ENCODE measurements at places on chromosomes 6 and 20. TPM values are rescaled to one million over a fixed set of nuclear protein-coding genes. Genes with fewer than 3 reads are reported as not detected.

DNA sequence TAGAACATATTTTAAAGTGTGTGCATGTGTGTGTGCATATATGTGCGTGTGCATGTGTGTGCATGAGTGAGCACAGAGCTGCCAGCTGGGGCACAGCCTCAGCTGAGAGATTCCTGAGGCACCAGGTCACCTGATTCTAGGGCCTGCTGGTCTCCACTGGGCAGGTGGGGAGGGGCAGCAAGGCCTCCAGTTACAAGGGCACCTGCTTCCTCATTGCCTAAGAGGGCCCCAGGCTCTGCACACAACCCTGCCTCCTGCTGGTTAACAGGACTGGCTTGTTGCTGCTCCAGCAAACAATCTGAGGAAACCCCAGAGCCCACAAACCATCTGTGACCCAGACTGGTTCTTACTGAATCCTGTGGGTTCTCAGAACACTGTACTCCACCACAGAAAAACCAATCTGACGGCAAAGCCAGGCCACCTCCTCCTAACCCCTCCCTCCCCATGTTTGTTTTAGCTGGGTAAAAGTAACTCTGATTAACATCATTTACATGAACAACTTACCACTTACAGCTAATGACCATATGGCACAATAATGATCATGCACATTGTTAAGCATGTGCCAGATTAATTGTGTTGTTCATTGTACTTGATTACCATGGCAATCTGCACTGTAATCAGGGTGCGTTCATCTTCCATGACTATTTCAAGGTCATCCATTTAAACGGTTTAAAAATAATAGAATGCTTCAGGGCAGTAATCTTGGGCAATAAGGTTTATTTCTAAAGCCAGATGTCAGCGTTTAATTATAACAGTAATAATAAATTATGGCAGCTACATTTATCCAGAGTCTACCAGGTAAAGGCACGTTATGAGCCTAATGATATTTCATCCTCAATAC, 23.1 kb upstream of the UBE2J1 start:
- H3K36me3 ChIP-seq: no peaks in the 10 kb centered on the region
- H3K4me3 ChIP-seq: no peak overlapping the region
- DNase-seq: no peak
- peaks cover 6% of the 10 kb centered on the region for H3K27me3 ChIP-seq
- no peaks in the 10 kb centered on the region for H3K4me1 ChIP-seq

DNA sequence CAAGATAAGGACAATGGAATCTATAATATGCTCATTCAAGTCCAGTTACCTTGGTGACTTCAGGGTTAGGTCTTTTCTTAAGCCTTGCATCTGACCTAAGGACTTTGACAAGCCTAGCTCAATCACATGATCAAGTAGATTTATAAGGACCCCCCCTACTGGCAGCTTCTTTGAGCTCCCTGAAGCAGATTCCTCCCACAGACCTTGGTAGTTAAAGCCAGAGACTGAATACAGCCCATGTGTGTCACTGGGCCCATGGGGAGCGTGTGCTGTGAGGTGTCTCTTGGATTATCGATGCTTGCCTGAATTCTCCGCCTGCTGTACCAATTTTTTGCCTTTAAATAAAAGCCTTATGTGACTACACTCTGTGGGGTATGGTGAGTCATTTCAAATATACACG, 372.7 kb upstream of the RGS17 start:
- H3K4me1 ChIP-seq: no peaks in the 10 kb centered on the region
- H3K36me3 ChIP-seq: no peaks in the 10 kb centered on the region
- H3K4me3 ChIP-seq: no peak overlapping the region
- DNase-seq: no peak

The TBX18 gene
- total RNA-seq: 35.3 TPM

The LRFN2 gene
- not detected for total RNA-seq

DNA sequence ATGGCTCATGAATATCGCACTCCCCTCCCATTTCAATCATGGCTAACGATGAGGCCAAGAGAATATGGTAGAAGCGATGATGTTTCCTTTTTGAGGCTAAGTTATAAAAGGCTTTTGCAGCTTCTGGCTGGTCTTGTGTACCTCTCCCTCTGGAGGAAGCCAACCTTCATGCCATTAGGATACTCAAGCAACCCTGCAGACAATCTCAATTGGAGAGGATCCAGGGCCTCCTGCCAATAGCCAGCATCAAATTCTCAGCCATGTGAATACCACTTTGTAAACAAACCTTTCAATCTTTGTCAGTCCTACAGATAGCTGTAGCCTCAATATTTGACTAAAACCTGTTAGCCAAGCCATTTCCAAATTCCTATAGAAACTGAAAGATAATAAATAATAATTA, 738.4 kb downstream of the KIF16B start:
- no peak for DNase-seq
- no peak overlapping the region for H3K4me3 ChIP-seq
- H3K4me1 ChIP-seq: no peaks in the 10 kb centered on the region
- no peaks in the 10 kb centered on the region for H3K27me3 ChIP-seq

The BPIFB2 gene
- not detected for total RNA-seq

The LRRC73 gene
- total RNA-seq: 0.58 TPM

- no peak overlapping the region for H3K27ac ChIP-seq
- no peak for DNase-seq
- H3K4me3 ChIP-seq: no peak overlapping the region
- H3K36me3 ChIP-seq: no peaks in the 10 kb centered on the region
Observed at GRCh38 chr20:19095762-19096161, 116.7 kb upstream of the SLC24A3 start.

GRCh38 chr20:10720565-10720964, 46.8 kb upstream of the JAG1 start:
- no peak overlapping the region for H3K4me3 ChIP-seq
- H3K36me3 ChIP-seq: no peaks in the 10 kb centered on the region
- no peak overlapping the region for H3K27ac ChIP-seq
- H3K4me1 ChIP-seq: peaks cover 15% of the 10 kb centered on the region
- no peaks in the 10 kb centered on the region for H3K27me3 ChIP-seq

- no peaks in the 10 kb centered on the region for H3K27me3 ChIP-seq
- DNase-seq: no peak
- no peak overlapping the region for H3K27ac ChIP-seq
- no peak overlapping the region for H3K4me3 ChIP-seq
- peaks cover 31% of the 10 kb centered on the region for H3K36me3 ChIP-seq
Observed at GRCh38 chr6:166423781-166424180, 41.0 kb upstream of the MPC1 start.

The TRIM10 gene
- not detected for total RNA-seq
